ENCODE measurements at places on chromosomes 13 and 19.

DNA sequence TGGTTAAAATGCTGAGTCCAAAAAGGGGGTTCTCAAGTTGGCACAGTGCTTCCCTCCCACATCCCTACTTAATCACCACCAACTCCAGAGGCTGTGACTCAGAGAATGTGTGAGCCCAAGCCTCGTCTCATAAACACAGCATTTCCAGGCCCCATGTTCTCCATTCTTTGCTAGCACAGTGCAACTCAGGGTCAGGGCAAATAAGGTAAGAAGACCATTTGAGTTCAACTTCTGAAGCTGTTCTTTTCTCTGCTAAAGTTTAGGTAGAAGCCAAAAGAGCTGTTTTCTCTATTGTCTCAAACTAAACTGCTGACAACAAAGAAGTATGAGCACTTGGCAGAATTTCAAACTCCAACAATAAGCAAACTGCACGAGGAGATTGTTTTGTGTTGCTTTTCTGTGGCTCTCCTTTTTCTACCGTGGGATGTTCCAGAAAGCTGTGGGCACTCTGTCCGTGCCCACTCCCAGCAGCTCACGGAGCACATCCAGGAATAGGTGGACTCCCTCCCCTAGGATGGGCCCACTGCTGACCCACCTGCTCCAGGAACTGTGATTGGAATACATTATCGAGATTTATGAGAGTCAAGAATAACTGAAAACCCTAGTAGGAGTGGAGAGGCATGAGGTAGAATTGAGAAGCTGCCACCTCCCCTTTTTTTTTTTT lies 494.3 kb downstream of the COG6 start:
- no peak for DNase-seq

DNA sequence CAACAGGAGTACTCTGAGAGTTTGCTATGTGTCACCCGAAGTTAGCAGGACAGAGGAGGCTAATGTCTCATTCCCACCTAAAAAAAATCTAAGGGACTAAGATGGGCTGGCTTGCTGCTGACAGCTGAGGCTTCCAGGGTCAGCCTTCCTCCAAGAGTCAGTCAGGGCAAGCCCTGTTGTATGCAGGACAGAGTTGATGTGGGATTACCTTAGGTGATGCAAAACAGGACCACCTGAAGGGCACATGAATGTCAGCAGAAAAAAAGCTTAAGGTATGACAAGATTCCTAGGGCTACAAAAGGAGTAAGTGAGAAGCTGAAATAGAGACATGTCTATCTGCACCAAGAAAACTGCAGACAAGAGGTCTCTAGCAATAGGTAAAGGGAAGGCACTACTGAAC lies 151.5 kb downstream of the NHLRC3 start:
- no peak for DNase-seq

- DNase-seq = no peak
Measured at GRCh38 chr13:92315265-92315664, 911.3 kb upstream of the GPC6 start.

- DNase-seq = no peak
Measured at GRCh38 chr19:5150902-5151741, 182.2 kb downstream of the KDM4B start.

- DNase-seq = no peak
Measured at GRCh38 chr19:51461723-51462161, 3.5 kb upstream of the SIGLEC8 start.

DNA sequence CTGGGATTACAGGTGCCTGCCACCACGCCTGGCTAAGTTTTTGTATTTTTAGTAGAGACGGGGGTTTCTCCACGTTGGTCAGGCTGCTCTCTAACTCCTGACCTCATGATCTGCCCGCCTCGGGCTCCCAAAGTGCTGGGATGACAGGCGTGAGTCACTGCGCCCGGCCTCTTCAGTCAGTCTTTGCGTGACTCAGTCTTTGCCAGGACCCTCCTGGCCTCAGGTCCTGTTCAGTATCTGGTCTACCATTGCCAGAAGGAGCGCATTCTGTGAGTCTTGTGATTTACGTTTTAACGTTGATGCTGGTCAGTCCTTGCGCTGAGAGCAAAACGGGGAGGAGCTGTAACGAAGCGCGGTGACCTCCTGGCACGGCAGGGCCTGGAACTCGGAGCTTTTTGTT lies 7.6 kb upstream of the HMG20B start:
- no peak for DNase-seq

All from SIG-M5 (cell line).